ENCODE measurements at places on chromosomes 4 and X.

GRCh38 chr4:38764277-38764676 is 18.5 kb downstream of the TLR10 start:
- no peak for DNase-seq

DNA sequence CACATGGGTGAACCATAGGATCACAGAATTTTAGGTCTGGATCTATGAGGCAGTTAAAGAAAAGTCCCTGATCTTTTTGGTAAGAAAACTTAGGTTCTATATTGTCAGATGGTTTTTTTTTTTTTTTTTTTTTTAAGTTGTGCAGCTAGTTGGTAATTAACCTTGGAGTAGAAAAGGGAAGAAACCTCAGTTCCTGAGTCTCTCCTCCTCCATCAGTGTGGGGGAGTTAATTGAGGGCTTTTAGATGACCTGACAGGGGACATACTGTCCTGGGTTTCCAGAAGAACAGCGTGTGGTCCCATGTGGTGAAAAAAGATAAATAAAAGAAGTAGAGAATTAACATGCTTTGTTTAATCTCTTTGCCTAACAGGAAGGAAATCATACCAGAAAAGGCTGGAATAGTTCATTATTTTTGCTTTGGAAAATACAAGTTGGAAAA is 123.7 kb downstream of the ARHGAP10 start:
- no peak for DNase-seq

GRCh38 chr4:53693408-53693807 is 102.1 kb upstream of the LNX1 start:
- no peak for DNase-seq

GRCh38 chrX:109440475-109440874 is 41.4 kb downstream of the GUCY2F start:
- no peak for DNase-seq

DNA sequence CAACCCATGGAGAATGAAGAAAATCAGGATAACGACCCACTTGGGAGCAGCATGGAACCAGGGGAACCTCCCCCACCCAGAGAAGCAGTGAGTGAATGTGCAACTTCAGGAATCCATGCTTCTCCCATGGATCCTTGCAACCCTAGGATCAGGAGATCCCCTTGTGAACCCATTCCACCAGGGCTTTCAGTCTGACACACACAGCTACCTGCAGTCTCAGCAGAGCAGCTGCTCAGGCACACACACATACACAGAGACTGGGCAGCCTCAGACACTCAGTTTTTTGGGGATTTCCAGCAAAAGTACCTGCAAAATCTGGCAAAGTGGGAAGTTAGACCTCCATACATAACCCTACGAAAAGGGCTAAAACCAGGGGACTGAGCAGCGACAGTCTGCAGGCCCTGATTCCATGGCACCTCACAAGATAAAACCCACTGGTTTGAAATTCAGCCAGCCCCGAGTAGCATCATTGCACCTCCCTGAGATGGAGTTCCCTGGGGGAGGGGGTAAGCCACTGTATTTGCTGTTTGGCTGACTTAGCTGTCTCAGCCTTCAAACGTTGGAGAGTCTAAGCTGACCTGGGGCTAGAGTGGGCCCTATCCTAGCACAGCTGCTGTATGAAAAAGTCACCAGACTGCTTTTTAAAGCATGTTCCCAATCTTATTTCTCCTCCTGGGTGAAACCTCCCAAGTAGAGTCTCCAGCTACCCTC is 737.5 kb upstream of the NDST4 start:
- no peak for DNase-seq

- no peak for DNase-seq
These were observed 6.8 kb downstream of the BGN start for GRCh38 chrX:153501530-153501929.

All from NCI-H1436 treated with DMSO at 0.1 percent for 48 hours (cell line).